ENCODE measurements at places on chromosomes 3 and 15.

GRCh38 chr3:154398084-154398967, 31.7 kb downstream of the GPR149 start:
- DNase-seq, result no peak

- no peak for DNase-seq
Measured at GRCh38 chr3:191282251-191283185, 46.7 kb upstream of the CCDC50 start.

GRCh38 chr3:186483611-186484340, 60.4 kb downstream of the CRYGS start:
- no peak for DNase-seq

- DNase-seq, result no peak
Measured at GRCh38 chr3:45553469-45553974, 41.0 kb upstream of the LIMD1 start.

DNA sequence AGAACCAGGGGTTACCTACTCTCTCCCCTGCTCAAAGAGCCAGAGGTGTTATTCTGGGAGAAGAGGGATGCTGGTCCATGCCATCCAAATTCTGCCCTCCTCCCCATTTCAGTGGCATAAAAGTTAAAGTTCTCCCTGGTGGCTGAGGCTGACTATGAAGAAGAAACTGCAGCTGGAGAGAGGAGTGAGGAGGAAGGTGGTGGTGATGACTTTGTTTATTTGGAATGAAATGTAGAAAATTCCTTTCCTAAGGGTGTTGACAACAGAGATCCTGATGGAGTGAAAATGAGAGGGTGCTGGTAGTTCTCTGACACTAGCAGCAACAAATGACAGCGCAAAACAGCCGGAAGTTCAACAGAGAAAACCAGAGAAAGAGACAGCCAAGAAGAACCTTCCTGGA, 100.4 kb downstream of the PCCB start:
- DNase-seq, result no peak

GRCh38 chr3:123055352-123055751, 11.5 kb upstream of the PDIA5 start:
- DNase-seq, result no peak

- DNase-seq, result peak; percentile 9
Measured at GRCh38 chr15:43376017-43376705, 5.3 kb downstream of the TUBGCP4 start.

DNA sequence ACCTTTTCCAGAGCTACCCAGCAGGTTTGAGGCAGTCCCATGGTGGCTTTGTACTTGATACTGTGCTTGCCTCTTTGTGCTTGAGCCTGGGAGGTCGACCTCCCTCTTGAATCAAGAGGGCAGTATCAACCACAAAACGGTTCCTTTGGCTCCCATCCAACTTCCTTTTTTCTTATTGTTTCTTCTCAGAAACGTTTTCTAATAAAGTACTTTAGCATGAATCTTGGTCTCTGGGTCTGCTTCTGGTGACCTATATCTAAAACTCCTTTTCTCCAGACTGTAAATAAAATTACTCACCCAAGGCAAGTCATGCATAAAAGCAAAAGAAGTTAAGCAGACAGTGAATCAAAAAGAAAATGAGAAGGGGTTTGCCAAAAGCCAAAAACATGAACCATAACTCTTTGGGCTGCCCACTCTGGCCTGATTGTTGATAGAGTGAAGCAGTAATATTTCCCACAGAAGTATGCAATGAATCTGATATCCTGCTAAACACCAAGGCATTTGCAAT, 112.2 kb upstream of the SLC4A7 start:
- DNase-seq, result no peak

DNA sequence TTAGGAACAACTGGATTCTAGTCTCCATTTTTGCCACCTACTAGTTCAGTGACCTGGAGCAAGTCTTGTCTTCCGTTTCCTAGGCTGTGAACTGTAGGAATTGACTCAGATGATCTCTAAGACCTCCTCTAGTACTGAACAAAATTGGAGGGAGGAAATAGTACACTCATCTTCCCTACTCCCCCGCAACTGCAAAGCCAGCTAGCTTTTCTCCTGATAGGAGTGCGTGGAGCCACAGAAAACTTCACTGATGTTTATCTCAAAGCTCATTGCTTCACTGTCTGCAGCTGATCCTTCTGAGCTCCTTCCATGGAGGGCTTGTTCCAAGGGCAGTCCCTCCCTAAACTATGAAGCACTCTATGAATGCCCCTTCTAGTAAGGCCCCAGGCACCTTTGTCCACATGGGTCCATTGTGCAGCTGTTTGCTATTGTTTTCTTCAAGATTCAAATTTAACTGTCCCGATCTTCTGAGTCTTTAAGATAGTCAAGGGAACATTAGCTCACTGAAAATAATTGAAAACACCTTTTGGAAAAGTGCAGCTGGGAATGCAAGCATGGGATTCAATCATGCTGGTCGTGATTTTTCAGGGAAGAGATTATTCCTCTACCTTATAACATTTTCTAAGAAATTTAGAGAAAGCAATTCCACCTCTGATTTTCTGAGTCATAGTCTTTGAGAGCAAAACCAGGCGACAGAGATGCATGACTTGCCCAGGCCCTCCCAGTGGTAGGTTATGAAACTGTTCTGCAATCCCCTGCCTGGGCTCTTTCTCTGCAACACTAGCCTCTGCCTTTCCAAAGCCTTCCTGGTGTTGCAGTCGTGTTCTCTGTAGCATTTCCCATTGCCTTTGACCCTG, 24.3 kb downstream of the FILIP1L start:
- no peak for DNase-seq

- no peak for DNase-seq
Measured at GRCh38 chr15:25705433-25706115, 157.6 kb downstream of the ATP10A start.

- DNase-seq, result no peak
Measured at GRCh38 chr3:54133196-54133595, 10.8 kb downstream of the CACNA2D3 start.

DNA sequence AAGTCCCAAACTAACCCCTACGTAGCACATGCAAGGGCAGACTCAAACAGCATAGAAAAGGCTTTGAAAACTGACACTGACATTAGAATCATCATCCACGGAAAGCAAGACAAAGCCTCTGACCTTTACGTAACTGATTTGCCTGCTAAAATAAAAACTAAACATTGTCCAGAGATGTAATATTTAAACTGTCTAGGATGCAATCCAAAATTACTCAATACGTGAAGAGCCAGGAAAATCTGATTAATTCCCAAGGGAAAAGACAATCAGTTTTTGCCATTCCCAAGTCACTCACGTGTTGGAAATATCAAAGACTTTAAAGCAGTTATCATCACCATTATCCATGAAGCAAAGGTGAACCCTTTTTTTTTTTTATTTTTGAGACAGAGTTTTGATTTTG, 13.3 kb upstream of the IQCF1 start:
- no peak for DNase-seq

Data from activated T-cell treated with anti-CD3 and anti-CD28 coated beads for 1 hour (primary cell).